Stimulated activated CD8-positive, alpha-beta memory T cell treated with anti-CD3 and anti-CD28 coated beads, Interleukin-15, amount 100 ng/mL, for 24 hours (primary cell): ENCODE measurements at places on chromosomes 2 and 18.

DNA sequence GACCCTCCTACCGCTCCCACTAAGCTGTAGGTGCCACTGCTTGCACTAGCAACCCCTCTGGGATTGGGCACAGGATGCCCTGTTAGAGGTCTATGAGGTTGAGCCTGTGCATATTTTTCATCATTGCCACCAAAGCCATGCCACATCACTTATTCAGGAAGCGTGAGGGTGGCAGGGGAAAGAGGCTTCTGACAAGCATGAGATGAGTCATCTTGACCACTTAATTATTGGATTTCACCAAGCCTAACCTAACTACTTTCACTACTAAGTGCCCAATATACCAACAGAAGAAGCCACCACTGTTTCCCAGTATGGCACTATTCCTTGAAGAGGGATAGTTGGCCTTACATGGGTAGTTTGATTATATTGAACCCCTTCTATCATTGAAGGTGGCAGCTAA is 181.3 kb upstream of the EPHA4 start:
- no peak for DNase-seq

DNA sequence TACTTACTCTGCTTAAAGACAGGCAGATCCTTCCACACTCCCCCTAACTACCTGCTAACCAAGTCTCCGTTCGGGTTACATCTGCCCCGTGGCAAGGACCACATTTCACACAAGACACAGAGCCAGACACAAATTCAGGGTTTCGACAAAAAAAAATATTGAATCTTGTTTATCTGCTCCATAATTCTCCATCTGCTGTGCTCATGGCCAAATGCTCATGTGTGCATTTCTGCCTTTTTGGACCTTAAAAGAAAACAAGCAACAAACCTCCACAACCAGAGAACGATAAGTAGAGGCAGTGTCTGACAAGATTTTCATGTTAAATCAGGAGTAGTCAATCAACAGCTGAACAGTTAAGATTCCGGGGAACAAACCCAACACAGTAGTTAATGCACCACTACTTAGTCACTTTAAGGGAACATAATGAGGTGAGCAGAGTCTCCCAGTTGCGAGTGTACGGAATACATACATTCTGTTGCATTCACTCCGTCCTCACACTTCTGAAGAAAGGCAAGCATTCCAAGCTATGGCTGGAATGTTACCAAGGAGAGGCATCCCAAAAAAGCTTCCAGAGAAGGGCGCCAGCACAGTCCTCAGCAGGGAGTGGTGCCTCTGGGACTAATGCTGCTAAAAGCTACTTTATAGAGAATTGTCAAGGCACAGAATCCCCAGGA is 121.0 kb downstream of the ANKRD44 start:
- no peak for DNase-seq

DNA sequence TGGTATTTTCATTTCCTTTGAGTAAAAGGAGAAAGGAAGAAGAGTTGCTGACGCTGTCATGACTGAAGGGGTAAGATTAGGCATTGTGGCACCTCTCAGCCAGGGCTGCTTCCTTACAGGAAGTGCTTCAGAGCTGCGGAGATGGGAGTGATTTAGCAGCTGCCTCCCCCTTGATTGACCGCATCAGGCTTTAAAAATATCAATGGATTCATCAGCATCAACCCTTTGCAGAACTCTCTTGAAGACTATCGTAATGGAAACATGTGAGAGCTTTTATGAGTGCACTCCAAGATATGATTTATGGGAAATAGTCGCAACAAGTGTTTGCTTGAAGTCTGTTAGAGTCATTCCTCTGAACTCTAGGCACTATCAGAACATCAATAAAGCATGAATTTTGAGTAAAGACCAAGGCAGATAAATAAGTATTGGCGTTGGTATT is 141.1 kb downstream of the CSRNP3 start:
- DNase-seq, result no peak

- DNase-seq, result no peak
These were observed 123.4 kb upstream of the COL3A1 start for GRCh38 chr2:188850786-188851185.

DNA sequence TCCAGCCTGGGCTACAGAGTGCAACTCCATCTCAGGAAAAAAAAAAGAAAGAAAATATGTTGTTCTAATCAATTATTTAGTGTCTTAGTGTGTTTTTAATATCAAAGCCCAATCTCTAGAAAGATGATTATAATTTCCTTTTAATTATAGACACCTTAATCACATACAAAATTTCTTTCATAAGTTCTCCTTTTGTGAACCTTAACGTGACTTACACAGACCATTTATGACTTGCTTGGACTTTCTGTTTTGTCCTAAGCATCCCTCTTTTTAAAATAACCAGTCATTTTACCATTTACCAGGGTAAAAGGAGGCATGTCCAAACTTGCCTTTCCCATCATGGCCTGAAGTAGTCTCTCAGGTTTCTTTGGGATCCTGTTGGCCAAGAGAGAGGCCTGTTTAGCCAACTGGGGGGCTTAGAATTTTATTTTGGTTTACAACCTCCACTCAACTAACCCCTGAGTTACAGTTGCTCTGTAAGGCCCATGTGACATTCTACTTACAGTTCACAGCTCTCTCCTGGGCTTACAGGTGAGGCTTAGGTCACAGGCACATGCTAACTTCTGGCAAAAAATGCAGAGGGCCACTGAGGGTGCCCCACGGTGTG is 23.9 kb upstream of the GPR155 start:
- no peak for DNase-seq

DNA sequence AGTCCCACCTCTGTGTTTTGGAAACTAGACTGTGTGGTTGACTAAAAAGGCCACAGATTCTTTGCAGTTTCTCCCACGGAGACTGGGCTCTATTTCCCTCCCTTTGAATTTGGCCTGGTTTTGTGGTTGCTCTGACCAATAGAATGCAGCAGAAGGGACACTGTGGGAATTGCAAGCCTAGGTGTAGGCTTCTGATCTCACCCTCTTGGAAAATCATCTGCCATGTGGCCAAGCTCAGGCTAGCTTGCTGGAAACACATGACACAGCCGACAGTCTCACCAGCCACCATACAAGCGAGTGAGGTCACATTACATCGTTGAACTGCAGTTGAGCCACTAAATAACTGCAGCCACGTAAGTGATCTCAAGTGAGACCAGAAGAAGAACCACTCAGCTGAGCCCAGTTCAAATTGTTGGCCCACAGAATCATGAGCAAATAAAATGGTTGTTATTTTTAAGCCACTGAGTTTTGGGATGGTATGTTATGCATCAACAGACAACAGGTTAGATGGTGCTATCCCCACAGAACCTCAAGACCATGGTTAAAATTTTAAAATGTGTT is 319.1 kb upstream of the MEX3C start:
- DNase-seq, result no peak

DNA sequence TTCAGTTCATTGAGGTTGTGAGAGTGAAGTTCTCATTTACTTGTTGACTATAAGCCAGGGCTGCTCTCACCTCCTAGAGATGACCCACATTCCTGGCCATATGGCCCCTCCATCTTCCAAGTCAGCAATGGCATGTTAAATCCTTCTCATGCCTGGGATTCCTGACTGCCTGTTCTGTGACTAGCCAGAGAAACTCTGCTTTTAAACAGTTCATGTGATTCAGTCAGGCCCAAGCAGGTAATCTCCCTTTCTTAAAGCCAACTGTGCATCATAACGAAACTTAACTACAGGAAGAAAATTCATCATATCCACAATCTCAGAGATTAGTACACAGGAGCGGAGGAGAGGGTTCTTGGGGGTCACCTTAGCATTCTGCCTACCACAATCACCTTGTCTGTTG is 11.5 kb downstream of the DPP4 start:
- no peak for DNase-seq

- no peak for DNase-seq
These were observed 690.1 kb upstream of the KLHL29 start for GRCh38 chr2:22694856-22695255.

GRCh38 chr2:67466734-67467133 is 69.6 kb downstream of the ETAA1 start:
- DNase-seq, result no peak

DNA sequence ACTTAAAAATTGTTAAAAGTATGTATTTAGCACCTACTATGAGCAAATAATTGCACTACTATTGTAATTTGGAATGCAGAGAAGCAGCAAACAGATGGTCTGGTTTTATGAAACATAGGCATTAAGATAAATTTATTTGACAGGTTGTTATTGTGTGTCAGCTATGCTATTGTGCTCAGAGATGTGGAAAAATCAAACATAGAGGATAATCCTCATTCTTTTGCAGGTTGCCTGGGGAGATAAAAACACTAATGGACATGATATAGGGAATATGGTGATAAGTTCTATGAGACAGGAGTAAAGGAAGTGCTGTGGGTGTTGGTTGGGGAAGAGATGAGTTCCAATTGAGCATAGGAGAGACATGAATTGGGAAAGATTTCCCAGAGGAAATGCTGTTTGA is 71.3 kb downstream of the PPP1R1C start:
- no peak for DNase-seq

DNA sequence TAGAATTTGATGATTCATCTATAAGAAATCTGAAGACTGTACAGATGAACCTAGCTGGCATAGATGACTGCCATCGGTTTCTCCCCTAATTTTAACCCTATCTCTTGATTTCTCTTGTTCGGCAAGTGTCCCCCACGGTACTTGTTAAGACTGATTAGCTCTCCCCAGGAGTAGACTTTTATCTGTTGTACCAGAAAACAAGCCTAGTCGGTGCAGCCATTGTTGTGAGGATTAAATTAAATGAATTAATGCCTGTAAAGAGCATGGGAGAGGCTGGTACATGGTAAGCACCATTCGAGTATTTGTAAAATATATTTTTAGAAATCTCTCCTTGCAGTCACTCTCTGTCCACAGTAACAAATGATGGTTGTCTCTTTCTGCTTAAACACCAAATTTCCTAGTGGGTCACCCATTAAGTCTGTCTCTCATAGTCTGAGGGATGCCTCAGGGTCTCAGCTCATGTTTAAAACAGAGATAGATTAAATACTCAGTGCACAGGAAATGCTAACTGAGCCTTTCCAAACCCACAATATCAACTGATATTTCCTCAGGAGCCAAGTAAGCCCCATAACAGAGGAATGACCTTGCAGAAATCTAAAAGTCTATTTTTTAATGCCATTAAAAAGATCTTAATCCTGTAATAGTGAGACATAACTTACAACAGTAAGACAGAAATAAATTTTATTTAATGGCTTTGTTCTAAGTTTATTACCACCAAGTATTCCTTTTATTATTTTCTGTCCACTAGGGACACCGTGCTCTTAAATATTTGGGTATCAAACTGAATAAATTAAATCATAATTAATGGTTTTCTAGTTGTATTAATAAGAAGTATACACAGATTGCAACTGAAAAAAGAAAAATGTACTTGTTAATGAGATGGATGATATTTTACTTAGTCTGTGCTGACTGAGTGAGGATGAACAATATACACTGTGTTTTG is 2.9 kb upstream of the B4GALT6 start:
- DNase-seq, result no peak

- no peak for DNase-seq
These were observed 19.9 kb downstream of the MBP start for GRCh38 chr18:77112747-77113092.

DNA sequence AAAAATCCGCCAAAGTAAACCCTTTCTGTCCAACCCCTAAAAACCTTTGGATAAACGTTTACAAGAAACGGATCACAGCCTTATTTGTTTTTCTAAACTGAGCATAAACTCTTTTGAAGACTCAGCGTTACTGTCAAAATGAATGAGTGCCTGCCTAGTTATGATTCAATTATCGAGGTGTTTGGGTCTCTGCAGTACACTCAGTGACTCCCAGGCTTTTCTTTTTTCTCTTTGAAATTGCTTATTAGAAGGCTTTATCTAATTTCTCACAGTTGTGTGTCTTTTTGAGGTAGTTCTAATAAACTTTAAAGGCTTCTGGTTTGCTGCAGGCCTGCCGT is 663 bp downstream of the RHBDD1 start:
- no peak for DNase-seq

DNA sequence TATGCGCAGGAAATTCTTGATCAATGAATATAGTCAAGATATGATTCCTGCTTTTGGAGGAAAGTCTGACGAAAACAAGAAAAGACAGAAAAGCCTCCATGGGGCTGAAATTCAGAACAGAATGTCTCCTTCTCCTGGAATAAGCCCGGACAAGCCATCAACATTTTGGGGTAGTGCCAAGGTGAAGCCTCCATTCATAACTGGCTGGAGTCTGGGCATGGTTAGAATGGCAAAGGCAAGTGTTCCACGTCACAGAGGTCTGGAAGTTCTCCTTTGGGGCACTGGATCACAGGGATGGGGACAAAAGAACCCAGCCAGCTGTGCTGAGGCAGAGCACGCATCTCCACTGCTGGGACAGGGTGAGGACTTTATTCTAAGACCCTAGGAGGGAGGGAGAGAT is 505.7 kb downstream of the CMPK2 start:
- DNase-seq, result no peak

DNA sequence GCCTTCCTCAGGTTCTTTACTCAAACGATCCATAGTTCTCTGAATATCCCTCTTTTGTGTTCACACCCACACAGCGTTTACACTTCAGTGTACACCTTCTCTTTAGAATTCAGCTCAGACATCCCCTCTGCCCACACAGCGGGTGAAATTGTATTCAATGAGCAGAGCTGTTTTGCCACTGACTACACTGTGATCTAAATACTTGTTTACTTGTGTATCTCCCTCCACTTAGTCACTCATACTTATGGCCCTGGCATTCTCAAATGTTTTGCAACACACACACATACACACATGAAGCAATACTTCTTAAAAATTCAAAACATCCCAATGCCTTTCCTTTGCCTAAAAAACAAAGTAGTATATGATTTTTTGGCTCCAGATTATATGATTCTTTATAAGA is 297.1 kb downstream of the TMX3 start:
- no peak for DNase-seq

- no peak for DNase-seq
These were observed 3.4 kb upstream of the CKAP2L start for GRCh38 chr2:112767693-112768330.

- no peak for DNase-seq
These were observed 124.9 kb downstream of the PRKCE start for GRCh38 chr2:45776160-45776955.

GRCh38 chr2:238445409-238446190 is 18.9 kb downstream of the ASB1 start:
- no peak for DNase-seq

DNA sequence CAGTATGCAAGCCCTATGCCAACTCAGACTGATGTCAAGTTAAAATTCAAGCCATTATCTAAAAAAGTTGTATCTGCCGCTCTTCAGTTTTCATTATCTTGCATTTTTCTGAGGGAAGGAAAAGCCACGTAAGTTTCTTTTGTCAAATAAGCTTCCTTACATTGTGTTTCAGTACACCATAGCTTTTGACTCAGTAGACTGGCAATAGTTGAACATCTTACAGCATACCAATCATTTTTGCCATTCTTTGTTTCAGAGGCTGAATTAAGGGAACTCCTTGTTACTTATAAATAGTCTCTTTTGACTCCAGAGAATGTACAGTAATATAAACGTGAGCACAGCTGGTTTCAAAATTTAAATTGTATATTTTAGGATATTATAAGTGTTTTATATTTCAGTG is 120.6 kb downstream of the EHBP1 start:
- no peak for DNase-seq
